ENCODE measurements at places on chromosomes 1 and 21.
A peak's percentile ranks its signal among the peaks of the same experiment; 100 is the strongest.

DNA sequence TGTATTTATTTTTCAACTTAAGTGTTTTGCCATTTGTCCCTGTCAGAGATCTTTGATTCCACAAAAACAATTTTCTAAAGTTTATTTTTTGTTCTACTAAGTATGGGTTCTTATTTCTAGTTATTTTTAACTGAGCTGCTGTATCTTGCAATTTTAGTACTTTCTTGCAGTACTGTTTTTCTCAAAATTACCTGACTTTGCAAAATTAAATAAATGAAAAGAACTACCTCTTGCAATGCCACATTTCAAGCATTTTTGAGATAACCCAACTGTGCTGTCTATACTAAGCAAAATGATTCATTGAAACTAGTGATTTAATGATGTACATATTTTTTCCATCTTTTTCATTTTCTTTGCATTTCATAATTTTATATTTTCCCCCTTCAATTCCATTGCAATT, 71.5 kb upstream of the ADGRL2 start:
- no peak for DNase-seq

GRCh38 chr1:113868387-113869083, 3.0 kb downstream of the PTPN22 start:
- DNase-seq, result no peak

- no peak for DNase-seq
Observed at GRCh38 chr1:221099747-221100595, 220.7 kb downstream of the HLX start.

- DNase-seq, result no peak
Observed at GRCh38 chr1:27624467-27625178, 10.4 kb downstream of the FGR start.

DNA sequence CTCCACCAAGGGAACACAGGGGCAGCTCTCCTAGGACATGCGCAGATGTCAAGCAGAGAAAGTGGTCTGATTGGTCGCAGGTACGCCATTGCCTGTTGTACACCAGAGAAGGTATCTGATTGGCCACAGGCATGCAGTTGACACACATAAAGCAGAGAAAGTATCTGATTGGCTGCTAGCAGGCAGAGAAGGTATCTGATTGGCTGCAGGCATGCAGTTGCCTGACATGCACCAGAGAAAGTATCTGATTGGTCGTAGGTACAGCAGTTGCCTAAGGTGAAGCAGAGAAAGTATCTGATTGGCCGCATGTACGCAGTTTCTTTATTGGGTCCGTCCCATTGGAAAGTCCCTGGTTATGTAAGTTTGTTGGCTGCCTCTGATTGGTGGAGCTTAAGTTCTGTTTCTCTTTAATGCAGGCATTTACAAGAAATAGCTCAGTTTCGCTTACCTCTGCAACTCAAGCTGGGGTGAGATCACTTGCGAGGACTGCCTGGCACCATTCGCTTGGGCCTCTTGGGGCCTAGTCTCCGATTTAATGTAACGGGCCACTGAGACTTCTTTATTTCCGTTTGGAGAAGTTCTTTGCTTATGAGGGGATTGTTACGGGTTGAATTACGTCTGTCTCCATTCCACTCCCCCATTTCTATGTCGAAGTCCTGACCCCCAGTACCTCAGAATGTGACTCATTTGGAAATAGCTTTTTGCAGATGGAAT, 74.2 kb downstream of the SIK1 start:
- DNase-seq, result no peak

GRCh38 chr1:184027826-184028695, 9.5 kb downstream of the COLGALT2 start:
- no peak for DNase-seq

GRCh38 chr1:24959623-24959975, 29.5 kb upstream of the RUNX3 start:
- no peak for DNase-seq

DNA sequence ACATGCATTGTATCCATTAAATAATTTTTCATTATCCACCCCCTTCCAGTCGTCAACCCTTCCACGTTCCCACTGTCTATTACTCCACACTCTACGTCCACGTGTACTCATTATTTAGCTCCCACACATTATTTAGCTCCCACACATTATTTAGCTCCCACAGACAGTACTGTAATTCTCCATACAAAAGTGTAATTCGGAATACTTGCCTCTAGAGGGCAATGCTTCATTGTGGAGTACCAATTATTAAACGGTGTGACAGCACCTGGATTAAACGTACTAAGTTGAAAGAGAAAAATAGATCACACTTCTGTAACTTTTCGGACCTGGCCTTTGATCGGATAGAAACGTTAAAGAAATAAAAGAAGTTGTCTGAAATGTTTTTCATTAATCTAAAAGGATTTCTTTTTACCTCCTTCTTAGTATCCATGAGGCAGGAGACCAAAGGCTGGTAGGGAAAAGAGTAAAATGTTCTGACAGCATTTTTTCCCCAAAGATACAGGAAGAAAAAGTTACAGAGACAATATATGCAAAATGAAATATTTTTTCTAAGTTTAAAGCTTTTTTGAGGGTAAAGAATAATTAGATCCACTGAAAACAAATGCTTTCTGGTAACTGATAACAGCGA, 99.2 kb downstream of the LHX8 start:
- no peak for DNase-seq

DNA sequence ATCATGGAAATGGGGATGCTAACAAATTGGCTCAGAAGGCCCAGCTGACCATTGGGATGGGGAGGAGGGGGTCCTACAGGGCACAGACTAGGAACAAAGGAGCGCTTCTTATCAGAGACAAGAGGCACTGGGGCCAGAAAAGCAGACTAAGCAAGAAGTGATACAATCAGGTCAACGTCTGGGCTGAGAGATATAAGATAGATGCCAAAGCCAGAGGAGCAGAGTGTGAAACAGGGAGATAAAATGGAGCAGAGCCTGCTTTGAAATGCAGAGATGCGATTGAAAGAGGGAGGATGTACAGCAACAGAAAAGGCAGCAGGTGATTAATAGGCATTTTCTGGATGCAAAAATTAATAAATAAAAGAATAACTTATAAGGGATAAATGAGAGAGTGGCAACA, 127.5 kb upstream of the SAMSN1 start:
- no peak for DNase-seq

DNA sequence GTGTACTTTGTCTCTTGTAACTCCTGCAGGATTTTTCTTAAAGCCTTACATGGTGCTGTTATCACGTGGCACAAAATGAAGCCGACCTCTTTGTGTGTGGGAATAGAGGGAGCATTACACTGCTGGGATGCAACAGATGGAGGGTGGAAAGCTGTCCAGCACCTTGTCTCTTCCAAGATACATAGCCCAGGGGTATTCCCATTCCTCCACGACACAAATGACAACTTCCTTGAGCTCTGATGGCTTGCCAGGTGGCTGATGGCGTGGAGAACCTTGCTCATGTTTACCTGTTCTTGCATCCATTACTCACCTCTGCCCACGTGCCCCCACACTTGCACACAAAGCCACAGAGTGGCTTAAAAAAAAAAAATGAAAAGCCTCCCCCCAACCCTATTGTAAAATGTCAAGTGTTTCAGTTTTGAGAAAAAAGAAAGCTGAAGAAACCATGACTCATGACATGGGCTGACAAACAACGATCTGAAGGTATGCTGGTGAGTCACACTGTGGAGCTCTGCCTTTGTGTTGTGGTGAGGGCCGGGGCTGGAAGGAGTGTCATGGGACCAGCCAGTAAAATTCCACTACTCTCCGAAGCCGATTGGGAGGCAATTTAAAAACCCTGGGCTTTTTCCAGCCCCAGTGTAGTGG, 32.0 kb upstream of the ATP5PO start:
- DNase-seq, result peak; percentile 91

GRCh38 chr1:154348429-154349076, 23.2 kb downstream of the ATP8B2 start:
- peak; percentile 78 for DNase-seq

DNA sequence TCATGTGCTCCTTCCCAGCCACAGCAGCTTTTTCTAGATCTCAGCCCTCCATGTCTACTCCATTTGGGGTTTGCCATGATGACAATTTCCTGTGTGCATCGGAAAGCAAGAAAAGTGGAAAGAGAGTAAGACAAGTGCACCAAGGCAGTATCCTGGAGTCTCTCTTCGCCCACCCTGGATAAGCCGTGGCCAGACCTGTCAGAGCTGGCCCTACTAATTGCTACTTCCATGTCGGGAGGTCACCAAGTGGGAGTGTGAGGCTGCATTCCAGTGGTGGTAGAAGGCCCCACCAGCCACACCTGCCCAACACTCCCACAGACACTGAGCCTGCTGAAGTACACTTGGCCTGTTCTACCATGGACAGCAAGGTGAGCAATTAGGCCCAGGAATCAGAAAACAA, 14.0 kb upstream of the LORICRIN start:
- no peak for DNase-seq

DNA sequence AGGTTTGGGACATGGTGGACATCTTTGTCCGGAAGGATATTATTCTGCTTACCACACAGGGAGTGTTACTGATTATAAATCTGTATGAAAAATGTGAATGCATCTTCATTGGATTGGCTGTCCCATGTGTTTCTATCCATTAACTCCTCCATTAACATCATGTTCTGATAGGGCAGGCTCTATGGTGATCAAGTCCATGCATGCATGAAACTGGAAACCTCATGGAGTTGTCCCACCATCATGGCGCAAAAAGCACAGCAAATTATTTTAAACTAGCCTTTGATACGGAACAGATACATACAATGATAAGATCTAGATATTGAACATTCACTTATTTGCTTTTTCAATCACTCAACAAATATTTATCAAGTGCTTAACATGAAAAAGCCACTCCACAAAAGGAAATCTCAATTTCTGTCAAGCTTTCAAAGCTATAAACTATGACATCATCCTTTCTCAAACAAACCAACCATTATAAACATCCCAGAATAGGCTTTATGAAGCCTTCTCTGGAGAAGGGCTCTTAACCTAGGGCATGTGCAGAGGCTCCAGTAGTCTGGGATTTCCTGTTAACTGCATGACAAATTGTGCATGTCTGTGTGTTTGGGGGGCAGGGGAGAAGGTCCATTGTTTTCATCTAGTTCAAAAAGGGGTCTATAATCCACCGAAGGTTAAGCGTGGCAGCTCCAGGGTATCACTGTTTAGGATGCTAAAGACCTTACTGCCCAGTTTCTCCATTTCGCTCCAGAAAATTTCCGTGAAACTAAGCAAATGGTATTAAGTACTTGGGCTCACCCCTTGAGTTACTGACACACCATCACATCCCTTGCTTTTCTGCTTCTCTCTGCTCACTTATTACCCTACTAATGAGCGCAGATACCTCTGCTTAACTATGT, 46.1 kb downstream of the ADAMTS1 start:
- no peak for DNase-seq

GRCh38 chr1:163442895-163443294, 121.1 kb downstream of the NUF2 start:
- DNase-seq, result no peak

DNA sequence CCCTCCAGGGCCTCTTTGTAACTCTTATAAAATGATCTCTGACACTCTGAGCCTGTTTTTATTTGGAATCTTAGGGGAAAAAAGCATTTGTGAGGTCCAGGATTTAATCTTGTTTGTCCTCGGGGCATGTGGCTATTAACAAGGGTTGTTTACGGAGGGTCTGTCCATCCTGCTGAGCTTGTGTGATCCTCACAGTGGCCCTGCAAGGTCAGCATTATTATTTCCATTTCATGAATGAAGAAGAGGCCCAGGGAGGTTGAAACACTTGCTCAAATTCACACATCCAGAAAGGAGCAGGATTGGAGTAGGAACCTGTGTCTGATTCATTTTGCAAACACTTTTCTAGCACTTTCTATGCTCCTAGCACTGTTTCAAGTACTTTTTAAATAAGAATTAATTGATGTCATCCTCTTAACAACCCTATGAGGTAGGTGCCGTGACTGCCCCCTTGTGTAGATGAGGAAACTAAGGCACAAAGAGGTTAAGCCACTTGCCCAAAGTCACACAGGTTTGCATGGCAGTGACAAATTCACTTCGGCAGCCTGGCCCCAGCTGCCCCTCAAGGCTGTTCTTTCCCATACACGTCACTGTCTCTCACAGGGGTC, 178.9 kb downstream of the MIS18A start:
- no peak for DNase-seq

- no peak for DNase-seq
Observed at GRCh38 chr1:222788402-222789156, 26.3 kb upstream of the DISP1 start.

GRCh38 chr1:217846733-217847132, 215.6 kb downstream of the SPATA17 start:
- no peak for DNase-seq

GRCh38 chr1:12174924-12175810, 8.4 kb downstream of the TNFRSF1B start:
- DNase-seq, result no peak

DNA sequence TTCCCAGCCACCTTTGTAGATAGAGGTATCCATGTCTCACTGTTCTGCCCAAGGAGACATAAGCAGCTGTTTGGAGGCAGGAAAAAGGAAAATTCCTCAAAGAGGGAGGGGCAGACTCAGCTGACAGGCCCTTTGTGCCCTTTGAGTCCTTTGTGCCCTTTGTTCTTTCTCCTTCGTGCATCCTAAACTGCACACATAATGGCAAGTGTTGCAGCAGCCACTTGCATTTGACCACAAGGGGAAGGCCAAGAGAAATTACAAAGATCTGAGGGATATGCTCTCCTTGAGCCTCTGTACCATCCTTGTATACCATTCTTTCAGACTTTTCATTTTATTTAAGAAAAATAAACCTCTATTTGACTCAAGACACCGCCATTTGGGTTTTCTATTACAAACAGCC, 71.8 kb upstream of the PKN2 start:
- DNase-seq, result no peak

DNA sequence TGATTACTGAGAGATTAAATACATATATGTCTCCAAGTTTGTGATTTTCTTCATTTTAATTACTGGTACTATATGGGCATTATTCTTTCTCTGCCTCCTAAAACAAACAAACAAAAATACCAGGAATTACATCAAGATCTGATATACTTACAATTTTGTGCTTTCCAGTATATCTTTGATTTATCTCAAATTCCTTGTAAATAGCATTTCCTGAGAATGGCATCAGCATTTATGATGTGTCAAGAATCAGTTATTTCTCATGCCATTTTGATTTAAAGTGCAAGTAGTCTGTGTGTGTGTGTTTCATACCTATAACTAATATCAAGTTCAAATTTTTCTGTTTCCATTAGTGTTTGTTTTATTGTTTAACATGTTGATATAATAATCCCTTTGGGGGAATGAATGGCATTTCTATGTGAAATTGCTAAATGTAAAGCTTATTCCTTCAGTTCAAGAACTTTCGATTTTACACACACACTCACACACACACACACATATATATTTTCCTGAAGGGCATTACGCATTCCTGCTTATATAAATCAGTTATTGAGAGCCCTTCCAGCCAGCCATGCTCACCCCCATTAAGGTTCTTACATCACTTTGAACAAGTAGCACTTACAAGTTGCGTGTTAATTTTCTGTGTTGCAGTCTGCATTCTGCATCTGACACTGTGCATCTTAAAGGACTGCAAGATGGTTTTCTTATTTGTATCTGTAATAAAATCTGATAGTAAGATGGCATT, 102.7 kb downstream of the NEK7 start:
- no peak for DNase-seq

- DNase-seq, result no peak
Observed at GRCh38 chr1:3550511-3551289, 60.6 kb downstream of the MEGF6 start.

- no peak for DNase-seq
Observed at GRCh38 chr1:3455670-3456448, 1.4 kb downstream of the ARHGEF16 start.

GRCh38 chr1:155037043-155037442, 3.4 kb downstream of the DCST1 start:
- no peak for DNase-seq

- DNase-seq, result no peak
Observed at GRCh38 chr1:76027341-76027740, 47.2 kb upstream of the ST6GALNAC3 start.
